ENCODE measurements at places on chromosomes 7 and 10. TPM values are rescaled to one million over a fixed set of nuclear protein-coding genes. Genes with fewer than 3 reads are reported as not detected.

PRKAR2B gene
- total RNA-seq = 3.1 TPM

- H3K36me3 ChIP-seq = no peaks in the 10 kb centered on the region
- H3K4me3 ChIP-seq = no peak overlapping the region
- H3K4me1 ChIP-seq = peaks cover 6% of the 10 kb centered on the region
- peaks cover 3% of the 10 kb centered on the region for H3K27me3 ChIP-seq
- DNase-seq = no peak
Observed at GRCh38 chr10:12602521-12602920, 253.2 kb downstream of the CAMK1D start.

- H3K27ac ChIP-seq = no peak overlapping the region
- H3K4me1 ChIP-seq = 0 out of 2 replicates have a peak, but pooled peaks cover 8% of the 10 kb centered on the region
- H3K36me3 ChIP-seq = no peaks in the 10 kb centered on the region
- no peak overlapping the region for H3K4me3 ChIP-seq
- DNase-seq = peak; percentile 0
Observed at GRCh38 chr10:59757966-59758365, 4.7 kb upstream of the MRLN start.

DNA sequence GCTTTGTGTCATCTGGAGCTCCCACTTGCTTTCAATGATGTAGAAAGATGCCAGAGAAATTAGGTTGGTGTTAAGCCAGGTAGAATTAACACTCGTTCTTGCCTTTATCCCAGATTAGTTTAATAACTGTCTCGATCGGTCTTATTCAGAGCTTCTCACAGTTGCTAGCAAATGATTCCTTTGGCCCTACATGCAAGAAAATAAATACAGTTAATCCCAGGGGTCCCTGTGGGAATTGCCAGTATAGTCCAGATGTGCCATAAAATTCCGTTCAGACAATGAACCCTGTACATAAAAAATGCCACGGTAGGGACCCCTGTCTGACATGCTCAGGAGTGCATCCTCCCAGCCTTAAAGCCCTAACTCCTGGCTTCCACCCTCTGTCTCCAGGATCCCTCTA, 207.5 kb downstream of the ARHGAP12 start:
- no peak overlapping the region for H3K27ac ChIP-seq
- H3K27me3 ChIP-seq = peaks cover 10% of the 10 kb centered on the region
- no peaks in the 10 kb centered on the region for H3K36me3 ChIP-seq
- H3K4me3 ChIP-seq = no peak overlapping the region
- no peak for DNase-seq

DNA sequence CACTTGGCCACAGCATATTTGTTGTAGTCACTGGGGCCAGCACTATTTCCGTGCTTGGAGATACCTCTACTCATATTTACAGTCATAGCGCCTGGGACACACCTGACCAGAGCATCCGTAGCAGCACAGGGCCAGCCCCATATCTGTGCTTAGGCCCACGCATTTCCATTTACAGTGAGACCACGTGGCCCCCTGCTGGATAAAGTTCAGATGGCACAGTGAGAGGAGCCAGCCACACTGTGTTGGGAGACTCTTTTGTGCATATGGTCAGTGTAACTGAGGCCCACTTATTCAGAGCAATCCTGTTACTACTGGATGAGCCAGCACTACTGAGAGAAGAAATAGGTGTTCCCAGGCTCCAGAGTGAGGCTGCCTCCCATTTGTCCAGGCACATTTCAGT, 455.3 kb downstream of the REEP3 start:
- H3K4me3 ChIP-seq = no peak overlapping the region
- DNase-seq = no peak
- peaks cover 1% of the 10 kb centered on the region for H3K27me3 ChIP-seq
- no peaks in the 10 kb centered on the region for H3K36me3 ChIP-seq
- H3K27ac ChIP-seq = no peak overlapping the region

AKR1B15 gene
- total RNA-seq = not detected
